ENCODE measurements at places on chromosomes 3 and 15. TPM values are rescaled to one million over a fixed set of nuclear protein-coding genes. Genes with fewer than 3 reads are reported as not detected.

GRCh38 chr15:64343222-64343621 lies 12.8 kb downstream of the CSNK1G1 start:
- no peak for DNase-seq

GRCh38 chr15:78715434-78715833 lies 74.4 kb upstream of the CHRNB4 start:
- DNase-seq = no peak

DNA sequence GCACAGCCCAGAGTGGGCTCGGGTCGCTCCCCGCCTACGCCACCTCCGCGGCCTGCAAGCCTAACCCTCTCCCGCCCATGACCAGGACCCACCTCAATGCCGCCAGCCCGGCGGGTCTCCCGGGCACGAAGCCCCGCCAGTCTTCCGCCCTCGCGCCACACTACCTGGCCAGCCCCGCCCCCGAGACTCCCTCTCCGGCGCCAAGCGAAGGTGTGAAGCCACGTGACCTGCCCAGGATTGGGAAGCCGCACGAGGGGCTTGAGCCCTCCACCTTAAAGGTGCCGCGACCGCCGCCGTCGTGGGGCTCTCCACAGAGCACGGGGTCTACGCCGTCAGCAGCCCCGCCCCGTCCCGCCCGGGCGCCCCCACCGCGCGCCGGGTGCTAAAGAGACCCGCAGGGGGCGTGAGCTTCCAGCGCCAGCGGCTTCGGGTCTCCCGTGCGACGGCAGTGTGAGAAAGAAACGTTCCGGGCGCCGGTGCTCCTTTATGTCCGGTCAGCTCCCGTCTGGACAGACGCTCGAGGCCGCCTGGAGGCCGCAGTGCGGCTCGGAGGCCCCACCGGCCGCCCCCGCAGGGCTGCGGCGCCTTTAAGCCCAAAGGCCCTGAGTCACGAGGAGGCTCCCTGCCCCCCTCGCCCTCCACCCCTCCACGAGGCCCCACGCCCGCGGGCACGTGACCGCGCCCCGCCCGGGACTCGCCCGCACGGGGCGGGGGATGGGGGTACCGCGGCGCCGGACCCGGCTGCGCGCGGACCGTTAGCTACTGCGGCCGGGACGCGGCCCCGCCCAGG lies at the start of gene CPEB1:
TSS of gene CPEB1 (minus strand) at position 319 of the 790 bp plus-strand sequence. CDS start 18,904 bp downstream, outside the sequence.
- no peak for DNase-seq

DNA sequence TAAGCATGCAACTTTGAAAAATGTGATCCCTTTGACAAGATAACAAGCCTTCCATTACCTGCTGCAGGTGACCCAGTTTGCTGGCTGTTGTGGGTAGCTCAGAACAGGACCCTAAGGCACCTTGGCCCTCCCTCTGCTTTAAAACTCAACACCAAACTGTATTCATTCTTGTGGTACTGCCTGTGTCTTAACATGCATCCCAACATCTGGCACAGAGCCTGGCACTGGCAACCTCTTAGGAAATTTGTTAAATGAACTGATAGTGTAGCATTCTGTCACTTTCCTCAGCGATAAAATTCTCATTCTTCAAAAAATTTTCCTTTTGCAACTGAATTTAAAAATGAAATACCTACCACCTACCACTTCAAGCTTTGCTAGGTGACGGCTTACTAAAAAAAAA lies 287.3 kb upstream of the ADAMTS9 start:
- no peak for DNase-seq

- DNase-seq = no peak
These were observed 298.5 kb downstream of the GBE1 start for GRCh38 chr3:81462921-81463320.

DNA sequence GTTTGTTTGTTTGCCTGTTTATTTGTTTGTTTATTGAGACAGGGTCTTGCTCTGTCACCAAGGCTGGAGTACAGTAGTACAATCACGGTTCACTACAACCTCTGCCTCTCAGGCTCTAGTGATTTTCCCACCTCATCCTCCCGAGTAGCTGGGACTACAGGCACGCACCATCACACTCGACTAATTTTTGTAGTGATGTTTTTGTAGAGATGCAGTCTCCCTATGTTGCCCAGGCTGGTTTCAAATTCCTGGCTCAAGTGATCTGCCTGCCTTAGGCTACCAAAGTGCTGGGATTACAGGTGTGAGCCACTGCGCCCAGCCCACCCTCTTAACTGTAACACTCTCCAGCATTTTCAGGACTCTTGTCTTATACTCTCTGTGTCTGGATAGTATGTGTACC lies 26.7 kb downstream of the PLD1 start:
- no peak for DNase-seq

DNA sequence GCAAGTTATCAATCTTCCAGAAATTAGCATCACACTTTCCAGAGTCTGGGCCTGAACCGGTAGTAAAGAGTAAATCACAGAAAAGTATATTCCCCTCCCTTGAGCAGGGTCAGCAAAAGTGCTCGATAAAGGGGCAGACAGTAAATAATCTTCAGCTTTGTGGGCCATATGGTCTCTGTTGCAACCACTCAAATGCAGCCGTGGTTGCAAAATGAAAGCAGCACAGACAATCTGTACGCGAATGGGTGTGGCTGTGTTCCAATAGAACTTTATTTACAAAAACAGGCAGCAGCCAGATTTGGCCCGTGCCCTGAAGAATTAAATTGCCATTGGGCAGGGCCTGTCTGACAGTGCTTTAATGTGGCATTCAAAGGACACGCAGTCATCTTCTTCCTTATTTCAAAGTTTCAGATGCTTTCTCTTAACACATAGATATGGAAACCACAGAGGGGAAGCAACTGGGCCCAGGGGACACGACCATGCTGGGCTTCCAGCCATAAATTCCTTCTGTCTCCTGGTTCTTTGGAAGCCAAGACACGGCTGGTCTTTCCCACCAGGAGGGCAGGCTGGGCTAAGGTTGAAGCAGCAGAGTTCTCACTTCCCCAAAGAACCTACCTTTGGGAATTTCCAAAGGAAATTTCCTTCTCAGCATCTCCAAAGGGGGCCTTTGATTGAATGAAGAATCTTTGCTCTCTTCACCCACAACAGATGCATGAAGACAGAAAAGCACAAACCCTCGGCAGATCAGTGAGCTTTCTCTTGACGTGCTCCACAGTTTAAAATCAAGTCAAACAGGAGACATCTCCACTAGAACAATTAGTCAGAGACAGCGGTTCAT lies 489.8 kb upstream of the PROK2 start:
- peak; percentile 80 for DNase-seq

- DNase-seq = no peak
These were observed 85.7 kb downstream of the VGLL4 start for GRCh38 chr3:11558002-11558401.

GRCh38 chr3:130558366-130558765 lies 41.4 kb downstream of the COL6A6 start:
- no peak for DNase-seq

GRCh38 chr3:71219744-71220638 lies 363.5 kb downstream of the FOXP1 start:
- no peak for DNase-seq

DNA sequence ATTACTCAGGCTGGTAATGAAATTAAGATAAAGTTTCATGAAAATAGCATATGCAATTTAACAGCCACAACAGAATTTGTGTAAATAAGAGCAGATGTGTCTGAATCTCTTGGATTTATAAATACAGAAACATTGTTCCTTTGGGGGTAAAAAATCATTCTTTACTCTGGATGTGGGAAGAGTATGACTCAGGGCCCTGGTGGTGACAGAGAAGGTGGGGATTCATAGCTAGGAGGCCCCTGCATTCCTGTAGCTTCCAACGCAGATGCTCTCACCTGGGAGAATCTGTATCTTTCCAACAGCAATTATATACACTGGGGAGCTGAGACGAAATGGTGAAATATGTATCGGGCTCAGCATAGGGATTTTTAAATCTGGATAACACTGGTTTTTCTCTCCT lies 167.6 kb upstream of the CADPS start:
- no peak for DNase-seq

GRCh38 chr3:122560680-122561079 lies 3.4 kb downstream of the PARP9 start:
- no peak for DNase-seq

DNA sequence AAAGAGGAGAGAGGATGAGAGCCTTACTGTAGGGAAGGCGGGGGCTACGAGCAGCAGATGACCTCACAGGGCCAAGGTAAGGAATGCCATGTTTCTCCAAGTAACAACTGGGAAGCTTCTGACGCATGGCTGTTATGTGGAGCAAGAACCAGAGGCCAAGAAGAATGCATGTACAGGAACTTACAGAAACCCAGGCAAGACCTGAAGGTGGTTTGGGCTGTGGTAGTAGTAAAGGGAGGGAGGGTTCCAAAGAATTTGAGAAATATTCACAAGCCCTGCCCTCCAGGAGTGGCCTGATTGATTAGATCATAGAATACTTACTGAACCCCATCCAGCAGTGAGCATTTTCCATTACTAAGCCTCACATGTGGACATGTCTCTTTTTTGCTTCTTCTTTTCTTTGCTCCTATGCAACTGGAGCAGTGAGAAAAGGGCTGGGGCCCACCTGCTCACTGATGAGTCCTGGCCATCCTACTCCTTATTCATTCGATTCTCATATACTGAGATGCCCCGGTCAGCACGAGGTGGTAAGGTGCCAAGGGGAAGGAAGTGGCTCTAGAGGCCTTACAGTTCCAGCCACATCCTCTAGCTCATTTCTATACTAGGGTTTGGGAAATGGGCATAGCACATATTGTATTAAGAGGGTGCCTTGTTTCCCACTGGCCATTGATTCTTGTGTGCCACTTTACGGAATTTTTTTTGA lies 8.3 kb upstream of the SLC12A8 start:
- no peak for DNase-seq

CNTN4 gene
- 3.3 TPM for total RNA-seq

KLF15 gene
- total RNA-seq = 105 TPM

SNX22 gene
- 1.2 TPM for total RNA-seq

MEIS2 gene
- 9.1 TPM for total RNA-seq

SPESP1 gene
- total RNA-seq = 0.48 TPM

ABCC5 gene
- total RNA-seq = 7.2 TPM

NOX5 gene
- 0.13 TPM for total RNA-seq

HGD gene
- 510 TPM for total RNA-seq

TTLL13 gene
- total RNA-seq = 0.15 TPM

PLCH1 gene
- total RNA-seq = 0.08 TPM

All from left lobe of liver (tissue), 2 donors.